ENCODE measurements at places on chromosomes 6 and 20.

DNA sequence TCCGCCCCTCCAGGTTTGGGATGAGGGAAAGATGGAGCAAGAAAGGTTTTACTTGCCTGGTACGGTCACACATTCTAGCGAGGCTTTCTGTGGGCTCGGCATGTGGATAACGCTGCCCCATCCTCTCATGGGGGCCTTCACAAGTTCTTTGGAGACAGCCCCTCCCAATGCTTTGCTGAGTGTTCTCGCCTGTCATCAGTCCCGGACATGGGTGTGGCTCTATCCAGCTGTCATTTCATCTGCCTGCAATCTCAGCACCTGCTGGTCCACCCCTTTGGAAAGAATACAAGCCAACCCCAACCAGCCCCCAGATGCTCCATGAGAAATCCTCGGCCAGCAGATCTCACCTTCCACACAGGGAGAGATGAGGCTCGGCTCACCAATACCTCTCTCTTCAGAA lies 30.3 kb upstream of the MDGA1 start:
- DNase-seq = no peak

DNA sequence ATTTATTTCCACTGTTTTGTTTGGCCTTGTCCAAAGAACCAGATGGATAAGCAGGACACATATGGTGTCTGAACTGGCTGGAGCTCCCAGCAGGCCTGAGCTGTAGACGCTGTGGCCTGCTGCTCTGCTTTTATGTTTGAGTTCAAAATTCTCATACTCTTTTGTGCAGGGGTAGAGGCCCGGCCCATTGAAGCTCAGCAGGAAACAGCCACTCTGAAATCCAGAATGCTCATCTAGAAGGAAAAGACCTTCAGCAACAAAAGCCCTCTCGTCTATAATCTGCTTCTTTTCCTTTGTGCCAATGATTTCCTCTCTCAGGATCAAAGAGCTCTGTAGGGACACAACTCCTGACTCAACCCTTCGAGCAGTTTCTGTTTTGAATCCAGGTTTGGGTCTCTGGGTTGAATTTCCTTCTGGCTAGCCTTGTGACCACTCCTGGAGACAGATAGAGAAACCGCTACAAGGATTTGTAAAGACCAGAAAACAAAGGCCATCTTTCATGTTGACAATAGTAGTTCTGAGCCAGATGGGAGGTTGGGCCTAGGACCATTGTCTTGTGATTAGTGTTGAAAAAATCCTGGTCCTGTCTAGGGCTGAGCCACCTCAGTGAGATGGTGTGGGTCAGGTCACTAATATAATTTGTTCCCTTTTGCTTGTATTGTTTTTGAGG lies 446.7 kb downstream of the BCKDHB start:
- no peak for DNase-seq

DNA sequence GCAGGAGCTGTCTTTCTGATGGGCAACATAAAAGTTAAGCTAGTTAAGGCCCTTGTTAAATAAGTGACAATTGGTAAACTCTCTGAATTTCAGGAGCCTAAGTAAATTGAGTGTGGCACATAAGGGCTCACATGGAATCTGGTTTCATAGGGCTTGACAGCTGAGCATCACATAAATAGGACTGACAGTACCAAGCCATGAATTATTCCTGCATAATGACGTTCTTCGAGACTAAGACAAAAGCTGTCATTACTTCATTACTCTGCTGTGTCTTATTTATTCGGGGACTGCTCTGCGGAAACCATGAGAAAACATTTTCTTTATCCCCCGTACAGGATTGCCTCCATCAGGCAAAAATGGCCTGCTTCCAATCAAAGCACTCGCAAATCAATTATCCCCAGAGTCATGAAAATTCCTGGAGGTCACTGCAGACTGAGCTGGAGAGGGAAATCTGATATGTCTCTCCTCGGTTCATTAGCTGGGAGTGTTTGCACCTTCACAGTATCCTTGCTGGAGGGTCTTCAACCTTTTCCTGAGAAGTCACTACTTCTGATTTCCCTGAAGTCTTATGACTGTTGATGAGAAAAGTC lies 311.4 kb downstream of the CDH26 start:
- DNase-seq = no peak

DNA sequence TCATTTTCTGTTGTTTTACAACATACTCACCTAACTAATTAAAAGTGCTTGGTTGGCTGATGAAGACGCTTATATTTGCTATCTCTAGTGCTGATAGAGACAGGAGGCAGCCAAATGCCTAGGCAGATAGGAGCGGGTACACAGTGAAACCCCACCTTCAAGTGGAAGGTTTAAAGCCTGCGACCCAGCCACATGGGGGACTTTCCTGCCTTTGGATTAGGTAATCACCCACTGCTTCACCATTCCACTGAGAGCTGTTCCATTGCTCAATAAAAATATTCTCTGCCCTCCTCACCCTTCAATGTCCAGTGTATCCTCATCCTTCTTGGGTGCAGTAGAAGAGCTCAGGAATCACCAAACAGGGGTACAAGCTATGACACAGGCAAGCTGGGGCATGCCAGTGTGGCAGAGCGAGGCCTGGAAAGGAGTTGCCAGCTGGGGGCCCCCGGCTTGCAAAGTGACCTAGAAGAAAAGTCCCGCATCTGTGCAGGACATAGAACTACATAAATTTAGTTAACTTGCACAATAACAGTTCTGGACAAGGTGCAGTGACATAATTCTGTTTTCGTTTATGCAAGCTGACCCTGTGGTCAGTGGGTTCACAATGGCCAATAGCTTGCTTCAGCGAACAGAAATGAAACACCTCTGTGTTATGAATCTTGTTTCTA lies 112.0 kb upstream of the MLIP start:
- DNase-seq = no peak

DNA sequence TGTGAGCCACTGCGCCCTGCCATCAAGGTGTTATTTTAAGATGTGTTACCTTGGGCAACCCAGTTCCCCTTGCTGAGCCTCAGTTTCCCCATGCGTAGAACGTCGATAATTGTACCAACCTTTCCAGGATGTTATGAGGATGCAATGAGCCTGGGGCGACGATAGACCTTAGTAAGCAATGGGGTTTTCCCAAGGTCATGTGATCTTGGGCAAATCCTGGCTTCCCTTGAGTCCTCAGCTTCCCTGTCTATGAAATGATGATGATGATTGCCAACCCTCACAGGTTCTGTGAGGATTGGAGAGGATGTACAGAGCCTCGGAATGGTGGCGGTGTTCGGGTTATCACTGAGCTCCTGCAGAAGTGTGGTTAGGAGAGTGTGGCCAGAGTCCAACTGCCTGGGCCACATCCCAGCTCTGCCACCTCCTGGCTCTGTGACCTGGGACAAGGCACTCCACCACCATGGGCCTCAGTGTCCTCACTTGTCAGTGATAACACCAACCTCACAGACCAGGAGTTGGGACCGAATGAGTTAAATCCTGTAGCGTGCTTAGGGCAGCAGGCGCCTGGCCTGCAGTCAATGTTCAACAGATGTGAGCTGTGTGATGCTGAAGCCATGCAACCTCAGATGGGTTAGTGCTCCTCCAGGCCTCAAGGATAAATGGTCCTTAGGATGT lies 23.4 kb downstream of the SIRPA start:
- no peak for DNase-seq

GRCh38 chr6:87825821-87826221 lies 123.8 kb upstream of the AKIRIN2 start:
- no peak for DNase-seq

- no peak for DNase-seq
These were observed 1011.2 kb upstream of the CITED2 start for GRCh38 chr6:140385679-140386078.

DNA sequence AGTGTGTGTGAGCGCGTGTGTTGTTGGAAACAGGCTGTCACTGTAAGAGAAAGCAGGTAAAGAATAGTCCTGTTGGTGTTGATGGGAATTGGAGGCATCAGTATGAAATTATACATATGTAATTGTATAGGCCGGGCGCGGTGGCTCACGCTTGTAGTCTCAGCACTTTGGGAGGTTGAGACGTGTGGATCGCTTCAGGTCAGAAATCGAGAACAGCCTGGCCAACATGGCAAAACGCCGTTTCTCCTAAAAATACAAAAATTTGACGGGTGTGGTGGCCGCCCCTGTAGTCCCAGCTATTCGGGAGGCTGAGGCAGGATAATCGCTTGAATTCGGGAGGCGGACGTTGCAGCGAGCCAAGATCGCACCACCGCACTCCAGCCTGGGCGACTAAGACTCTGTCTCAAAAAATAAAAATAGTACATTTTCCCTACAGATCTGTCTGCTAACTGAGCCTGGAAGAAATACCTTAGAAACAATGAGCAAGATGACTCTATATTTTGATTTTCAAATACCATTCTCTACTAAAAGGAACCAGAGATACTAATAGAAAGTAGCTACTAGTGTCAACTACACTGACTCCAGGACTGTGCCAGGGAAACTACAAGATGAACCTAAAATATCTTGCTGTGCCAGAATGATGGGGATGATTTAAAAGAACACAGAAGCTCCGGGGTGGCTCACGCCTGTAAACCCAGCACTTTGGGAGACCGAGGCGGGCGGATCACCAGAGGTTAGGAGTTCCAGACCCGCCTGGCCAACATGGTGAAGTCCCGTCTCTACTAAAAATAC lies 110.8 kb downstream of the TRIM27 start:
- no peak for DNase-seq

Measured in activated T-cell treated with anti-CD3 and anti-CD28 coated beads for 4 hours (primary cell).